ENCODE measurements at places on chromosomes 11 and 22.
A peak's percentile ranks its signal among the peaks of the same experiment; 100 is the strongest.

- no peak for DNase-seq
Measured at GRCh38 chr11:10909141-10909883, 51.5 kb upstream of the ZBED5 start.

GRCh38 chr11:99545616-99546015, 524.9 kb downstream of the CNTN5 start:
- DNase-seq, result no peak

GRCh38 chr11:125253795-125254525, 89.4 kb downstream of the PKNOX2 start:
- DNase-seq, result no peak

DNA sequence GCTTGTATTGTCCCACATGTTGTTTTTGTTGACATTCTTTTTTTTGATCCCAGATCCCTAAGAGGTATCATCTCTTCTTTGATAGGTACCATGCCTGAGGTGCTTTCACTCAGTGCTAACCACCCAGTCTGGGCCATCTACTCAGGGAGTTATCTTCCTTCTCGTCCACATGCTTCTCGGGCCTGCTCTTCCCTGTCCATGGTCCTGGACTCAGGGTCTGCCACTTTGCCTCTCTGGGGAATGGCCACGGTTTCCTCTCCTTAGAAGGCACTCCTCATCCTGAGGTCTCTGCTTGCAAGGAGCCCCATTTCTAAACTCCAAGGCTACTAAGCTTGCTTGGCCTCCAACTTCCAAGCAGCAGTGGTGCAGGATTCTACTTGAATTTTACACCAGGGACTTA, 227.0 kb upstream of the NCAM1 start:
- DNase-seq, result no peak

GRCh38 chr11:76663486-76663810, 7.1 kb downstream of the LRRC32 start:
- no peak for DNase-seq

- no peak for DNase-seq
Measured at GRCh38 chr11:72688929-72689328, 14.7 kb upstream of the PDE2A start.

DNA sequence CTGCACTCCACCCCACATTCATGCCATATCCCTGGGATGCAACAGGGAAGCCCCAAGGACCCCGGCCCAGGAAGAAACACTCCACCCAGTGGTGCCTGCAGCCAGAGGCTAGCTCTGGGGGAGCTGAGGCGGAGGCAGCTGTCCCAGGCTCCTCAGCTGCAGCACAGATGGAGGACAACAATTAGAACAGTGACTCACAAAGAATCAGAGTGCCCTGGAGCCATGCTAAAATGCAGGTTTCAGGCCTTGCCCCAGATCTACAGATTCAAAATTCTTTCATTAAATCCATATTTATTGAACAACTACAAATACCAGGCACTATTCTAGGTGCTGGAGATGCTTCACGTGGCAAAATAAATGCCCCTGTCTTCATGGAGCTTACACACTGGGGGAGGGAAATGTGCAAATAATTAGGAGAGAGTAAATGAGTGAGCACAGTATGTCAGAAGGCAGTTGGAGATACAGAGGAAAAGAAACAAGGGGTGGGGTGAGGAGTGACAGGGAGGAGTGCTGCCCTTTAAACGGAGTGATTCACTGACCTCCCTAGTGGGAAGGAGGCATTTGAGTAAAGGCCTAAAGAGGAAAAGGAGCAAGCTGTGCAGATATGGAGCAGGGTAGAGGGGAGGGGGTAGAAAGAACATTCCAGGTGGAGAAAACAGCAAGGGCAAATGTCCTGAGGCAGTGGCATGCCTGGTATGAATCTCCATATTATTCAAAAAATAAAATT, 73.3 kb upstream of the CSNK2A3 start:
- no peak for DNase-seq

DNA sequence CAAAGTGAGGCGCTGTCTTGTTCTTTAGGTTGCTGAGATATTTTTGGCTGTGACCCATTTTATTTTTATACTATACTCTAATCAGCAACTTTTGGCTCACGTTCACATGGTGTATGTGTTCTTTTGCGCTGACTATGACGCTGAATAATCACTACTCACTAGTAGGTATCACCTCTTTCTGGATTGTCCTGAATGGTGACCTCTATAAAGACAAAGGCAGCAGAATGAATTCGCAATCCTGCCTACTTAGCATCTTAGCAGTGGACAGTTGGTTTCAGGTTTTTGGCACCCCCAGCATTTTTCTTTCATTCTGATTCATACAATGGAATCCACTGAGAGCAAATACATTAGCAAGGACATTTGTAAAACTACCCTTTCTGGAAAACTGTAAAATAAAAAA, 351.3 kb downstream of the JRKL start:
- DNase-seq, result no peak

GRCh38 chr22:28716686-28717085, 24.9 kb downstream of the CHEK2 start:
- no peak for DNase-seq

- DNase-seq, result peak; percentile 4
Measured at GRCh38 chr11:33195462-33196173, 34.3 kb upstream of the CSTF3 start.

DNA sequence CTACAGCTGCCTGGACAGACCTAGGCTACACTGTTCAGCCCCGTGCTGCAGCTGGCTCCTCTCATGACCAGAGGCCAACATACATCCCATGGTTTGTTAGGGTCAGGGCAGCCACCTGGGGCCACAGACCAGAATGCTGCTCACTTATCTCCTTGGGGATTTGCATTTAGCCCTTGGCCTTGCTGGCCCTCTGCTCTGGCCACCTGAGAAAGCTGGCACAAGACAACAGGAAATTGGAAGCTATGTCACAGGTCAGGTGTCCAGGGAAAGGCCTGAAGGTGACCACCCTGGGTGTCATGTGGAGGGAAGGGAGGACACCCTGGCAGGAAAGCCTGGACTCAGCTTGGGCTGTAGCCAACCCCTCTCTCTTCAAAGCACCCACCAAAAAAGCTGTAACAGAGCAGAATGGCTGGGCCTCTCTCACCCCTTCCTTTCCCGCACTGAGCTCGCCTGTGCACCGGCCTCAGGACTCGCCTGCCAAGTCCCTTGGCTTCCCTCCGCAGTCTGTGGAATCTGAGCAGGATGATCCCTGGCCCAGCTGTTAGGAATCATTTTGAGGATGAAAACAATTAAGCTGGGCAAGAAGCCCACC, 86.3 kb downstream of the SNX19 start:
- no peak for DNase-seq

GRCh38 chr11:69364921-69365320, 71.0 kb downstream of the MYEOV start:
- no peak for DNase-seq

DNA sequence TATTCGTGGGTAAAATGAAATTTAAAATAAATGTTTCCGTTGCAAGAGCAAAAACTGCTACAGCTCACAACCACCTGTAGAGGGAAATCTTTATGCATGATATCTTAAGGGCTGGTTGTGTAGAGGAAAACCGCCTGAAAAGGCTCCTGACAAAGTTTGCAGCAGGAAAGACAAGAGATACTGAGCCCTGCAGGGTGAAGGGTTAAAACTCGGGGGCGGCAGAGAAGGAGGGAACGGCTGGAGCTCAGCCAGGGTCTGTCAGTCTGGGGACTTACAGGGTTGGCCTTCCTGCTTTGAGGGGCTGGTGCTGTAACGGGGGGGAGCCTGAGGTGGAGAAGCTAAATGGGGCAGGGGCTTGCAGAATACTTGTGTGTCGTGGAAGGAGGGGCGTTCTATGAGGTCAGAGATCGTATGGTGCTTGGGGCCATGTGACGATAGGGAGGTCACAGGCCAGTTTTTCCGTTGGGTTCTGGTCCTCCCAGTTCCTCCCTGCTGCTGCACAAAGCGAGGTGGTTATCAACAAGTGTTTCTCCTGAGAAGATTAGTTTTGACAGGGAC, 122.9 kb upstream of the HSD17B12 start:
- no peak for DNase-seq

GRCh38 chr22:32112380-32112779, 46.7 kb downstream of the C22orf42 start:
- DNase-seq, result no peak

- no peak for DNase-seq
Measured at GRCh38 chr11:32852207-32852606, 22.5 kb downstream of the PRRG4 start.

DNA sequence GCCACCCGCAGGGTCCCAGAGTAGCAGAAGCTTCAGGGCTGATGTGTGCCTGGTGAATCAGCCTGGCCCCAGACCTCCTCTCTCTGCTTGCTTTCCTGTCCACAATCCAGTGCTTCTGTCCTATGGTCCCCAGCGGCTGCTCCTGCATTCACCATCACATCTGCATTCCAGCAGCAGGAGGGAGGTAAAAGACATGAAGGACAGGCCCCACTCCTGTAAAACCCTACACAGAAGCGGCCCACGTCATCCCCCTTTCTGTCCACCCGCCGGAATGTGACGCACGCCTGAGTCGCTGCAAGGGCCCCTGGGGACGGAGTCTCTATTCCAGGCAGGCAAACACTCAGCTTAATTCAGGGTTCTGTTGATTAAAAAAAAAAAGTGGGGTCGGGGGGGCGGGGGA, 58.3 kb downstream of the CDKN1C start:
- DNase-seq, result no peak

DNA sequence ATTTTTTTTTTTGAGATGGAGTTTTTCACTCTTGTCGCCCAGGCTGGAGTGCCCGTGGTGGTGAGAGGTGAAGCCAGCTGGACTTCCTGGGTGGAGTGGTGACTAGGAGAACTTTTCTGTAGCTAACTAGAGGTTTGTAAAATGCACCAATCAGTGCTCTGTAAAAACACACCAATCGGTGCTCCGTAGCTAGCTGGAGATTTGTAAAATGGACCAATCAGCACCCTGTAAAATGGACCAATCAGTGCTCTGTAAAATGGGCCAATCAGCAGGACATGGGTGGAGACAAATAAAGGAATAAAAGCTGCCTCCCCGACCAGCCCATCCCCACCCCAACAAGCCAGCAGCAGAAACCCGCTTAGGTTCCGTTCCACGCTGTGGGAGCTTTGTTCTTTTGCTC, 4.4 kb upstream of the RAPSN start:
- no peak for DNase-seq

GRCh38 chr11:2509481-2510001, 64.7 kb downstream of the KCNQ1 start:
- DNase-seq, result no peak

Data from COR-L47 (cell line).